EH (cell line): ENCODE measurements at places on chromosomes 7 and 10.

DNA sequence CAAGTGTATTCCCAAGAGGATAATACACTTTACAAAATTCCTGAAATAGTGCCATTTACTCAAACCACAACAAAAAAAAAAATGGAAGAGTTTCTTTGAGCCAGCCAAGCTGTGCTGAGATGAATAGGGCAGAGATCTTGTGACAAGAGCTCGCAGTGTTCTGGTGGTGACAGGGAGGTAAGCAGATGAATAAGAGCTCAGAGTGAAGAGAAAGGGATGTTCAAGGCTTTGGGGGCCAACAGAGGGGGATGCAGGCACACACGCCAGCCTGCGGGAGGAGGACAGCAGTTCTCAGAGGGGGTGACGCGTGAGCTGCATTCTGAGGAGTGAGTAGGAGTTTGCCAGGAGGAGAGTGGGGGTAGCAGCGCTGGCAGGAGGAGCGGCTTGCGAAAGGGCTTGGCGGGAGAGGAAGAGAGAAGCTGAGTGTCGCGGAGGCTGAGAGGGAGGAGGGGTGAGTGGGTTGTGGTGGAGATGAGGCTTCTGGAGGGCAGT lies 194.4 kb upstream of the IMMP2L start:
- no peak for DNase-seq

GRCh38 chr7:45225311-45225947 lies 67.8 kb downstream of the RAMP3 start:
- no peak for DNase-seq

- DNase-seq: peak; percentile 57
Measured at GRCh38 chr7:34130558-34131295, 225.4 kb downstream of the BMPER start.

DNA sequence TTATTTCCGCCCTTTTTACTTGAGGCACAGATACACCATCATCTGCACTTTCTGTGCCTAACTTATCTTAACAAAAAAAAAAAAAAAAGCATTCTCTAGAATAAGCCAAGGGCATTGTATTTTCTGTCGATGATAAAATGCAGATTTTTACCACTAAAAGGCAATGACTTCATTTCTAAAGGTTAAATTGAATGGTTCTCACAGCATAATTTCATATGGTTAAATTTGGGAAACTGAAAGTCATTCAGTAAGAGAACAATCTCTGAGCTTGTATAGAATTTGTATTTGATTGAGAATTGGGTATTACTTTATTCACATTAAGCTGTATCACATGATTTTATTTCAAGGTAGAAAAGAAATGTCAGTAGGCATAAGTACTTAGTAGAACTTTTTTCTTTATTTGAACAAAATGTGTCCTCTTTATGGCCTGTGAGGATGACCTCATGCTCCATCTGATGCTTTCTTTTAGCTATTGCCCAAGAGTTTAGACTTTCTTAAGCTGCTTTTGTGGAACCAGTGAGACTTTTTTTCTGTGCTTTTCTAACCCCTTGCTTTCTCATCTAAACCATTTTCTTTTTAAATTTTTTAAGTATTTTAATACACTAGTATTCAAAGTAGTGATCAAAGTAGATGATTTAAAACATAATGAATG lies 110.3 kb downstream of the LRRC4 start:
- peak; percentile 60 for DNase-seq

GRCh38 chr7:33640741-33641140 lies 264.6 kb upstream of the BMPER start:
- DNase-seq: peak; percentile 35

- no peak for DNase-seq
Measured at GRCh38 chr10:2137549-2138174, 400.3 kb upstream of the ADARB2 start.

DNA sequence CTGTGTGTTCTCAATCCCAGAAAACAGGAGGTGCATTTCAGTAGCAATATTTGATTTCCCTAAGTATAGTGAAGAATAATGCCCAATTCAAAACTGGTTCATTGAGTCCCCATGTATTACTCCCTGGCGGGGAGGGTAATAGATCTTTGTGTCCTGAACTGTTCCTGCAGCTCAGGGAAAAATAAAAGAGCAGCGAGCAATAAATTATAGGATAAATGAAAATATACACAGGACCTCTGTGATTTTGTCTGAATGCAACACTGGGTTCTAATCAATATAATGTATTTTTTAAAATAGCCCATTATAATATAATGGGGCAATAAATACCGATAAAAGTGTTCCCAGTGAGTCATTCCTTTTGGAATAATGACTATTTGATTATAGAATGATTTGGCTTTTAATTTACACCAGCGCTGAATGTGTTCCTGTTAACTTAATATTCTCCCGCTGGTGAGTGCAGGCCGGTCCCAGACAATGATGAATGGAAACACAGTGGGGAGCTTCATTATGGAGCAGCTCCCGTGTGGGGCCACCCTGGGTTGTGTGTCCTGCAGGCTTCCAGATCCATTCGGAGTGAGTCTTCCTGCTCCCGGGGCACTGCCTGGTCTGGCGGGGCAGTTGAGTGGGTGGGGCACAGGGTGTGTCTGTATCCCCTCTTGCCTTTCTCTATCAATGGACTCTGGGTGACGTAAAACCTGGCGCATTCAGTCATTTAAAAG lies 263.1 kb downstream of the ACTR3B start:
- DNase-seq: no peak

- DNase-seq: peak; percentile 13
Measured at GRCh38 chr7:78039790-78040776, 241.5 kb downstream of the PHTF2 start.

DNA sequence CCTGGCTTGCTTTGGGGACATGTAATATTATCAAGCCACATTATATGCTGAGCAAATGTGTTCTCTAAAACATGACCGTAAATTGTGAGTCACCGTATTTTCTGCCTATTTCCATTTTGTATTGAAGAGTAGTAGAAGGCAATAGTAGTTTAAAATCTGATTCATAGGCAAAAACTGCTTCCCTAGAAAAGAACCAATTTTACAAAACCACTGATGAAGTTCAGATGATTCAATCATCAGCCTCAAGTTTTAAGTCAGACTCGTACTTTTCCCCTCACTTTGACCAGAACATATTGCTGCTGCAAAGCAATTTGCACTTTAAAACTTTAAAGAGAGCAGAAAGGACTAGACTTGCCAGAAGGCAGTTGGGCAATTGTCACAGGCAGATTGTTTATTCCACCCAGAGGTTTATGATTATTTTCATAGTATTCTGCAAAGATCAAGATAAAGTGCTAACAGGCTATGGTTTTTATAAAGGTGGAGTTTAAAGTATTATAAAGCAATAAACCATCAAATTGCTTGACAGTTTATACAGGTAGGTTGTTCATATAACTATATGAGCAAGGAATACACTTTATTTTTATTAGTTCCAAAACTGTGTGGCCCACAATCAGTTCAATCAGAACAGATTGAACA lies 168.2 kb downstream of the ETV1 start:
- DNase-seq: no peak

GRCh38 chr7:55546814-55547213 lies 25.5 kb downstream of the VOPP1 start:
- DNase-seq: peak; percentile 89

GRCh38 chr7:122217125-122217524 lies 73.1 kb upstream of the AASS start:
- DNase-seq: no peak

DNA sequence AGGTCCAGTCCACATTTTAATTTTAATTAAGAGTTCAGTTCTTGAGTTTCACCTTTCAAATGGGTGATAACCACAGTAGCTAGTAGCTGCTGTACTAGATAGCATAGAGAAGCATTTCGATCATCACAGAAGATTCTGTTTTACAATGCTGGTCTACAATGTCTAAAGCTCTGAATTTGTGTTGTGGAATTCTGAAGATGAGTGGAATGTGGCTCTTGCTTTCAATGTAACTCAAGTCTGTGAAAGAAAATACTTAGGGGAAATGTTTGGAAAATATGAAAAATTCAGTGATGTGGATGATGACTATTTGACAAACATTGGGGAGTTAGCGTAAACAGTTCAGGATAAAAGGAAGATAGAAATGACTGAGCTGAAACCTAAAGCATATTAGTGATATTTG lies 139.4 kb downstream of the GNAT3 start:
- DNase-seq: peak; percentile 84

- no peak for DNase-seq
Measured at GRCh38 chr10:27626890-27627289, 118.7 kb downstream of the MKX start.

DNA sequence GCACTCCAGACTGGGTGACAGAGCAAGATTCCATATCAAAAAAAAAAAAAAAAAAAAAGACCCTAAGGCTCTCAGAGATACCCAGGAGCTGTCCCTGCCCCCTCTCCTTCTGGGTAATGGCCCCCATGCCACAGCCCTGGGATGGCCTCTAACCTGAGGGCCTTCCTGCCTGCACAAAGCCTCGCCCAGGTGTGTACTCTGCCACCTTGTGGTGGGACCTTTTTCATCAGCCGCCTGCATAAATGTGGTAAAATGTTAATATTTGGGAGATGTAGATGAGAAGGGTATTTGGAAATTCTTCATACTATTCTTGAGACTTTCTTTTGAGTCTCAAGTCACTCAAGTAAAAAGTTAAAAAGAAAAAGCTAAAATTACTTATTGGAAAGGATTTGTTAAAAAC lies 46.3 kb upstream of the RNF216 start:
- DNase-seq: peak; percentile 7

GRCh38 chr7:30845426-30846135 lies 66.1 kb upstream of the AQP1 start:
- peak; percentile 80 for DNase-seq

- DNase-seq: no peak
Measured at GRCh38 chr10:82986216-82986615, 1111.2 kb downstream of the NRG3 start.

DNA sequence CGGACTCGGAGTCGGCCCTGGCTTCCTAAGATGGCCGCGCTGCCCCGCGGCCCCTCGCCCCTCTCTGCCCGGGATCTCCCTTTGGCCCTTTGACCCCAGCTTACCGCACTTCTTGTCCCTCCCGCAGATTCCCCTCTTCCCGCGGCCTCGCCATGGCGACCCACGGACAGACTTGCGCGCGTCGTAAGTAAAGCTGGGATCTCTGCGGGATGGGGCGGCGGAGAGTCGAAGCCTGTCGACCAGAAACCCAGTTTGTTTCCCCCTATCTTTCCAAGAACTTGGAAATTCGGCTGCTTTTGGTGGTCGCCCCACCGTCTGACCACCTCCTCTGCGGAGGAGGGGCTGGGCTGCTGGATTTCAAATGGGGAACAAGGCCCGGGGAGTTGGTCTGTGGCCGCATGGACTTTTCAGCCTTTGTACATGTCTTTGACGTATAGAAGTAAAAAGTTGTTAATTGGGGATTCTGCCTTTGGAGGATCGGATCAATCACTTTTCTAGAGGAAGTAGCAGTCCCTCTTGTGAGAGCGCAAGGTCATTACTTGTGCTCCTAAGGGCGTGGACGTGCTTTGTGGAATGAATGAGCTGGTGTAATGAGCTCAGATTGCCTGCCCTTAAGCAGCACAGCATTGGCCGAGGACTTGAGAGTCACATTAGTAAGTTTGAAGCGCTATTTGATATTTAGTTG lies 553 bp downstream of the VDAC2 start:
- DNase-seq: peak; percentile 68

GRCh38 chr10:25692761-25693160 lies 241.3 kb upstream of the MYO3A start:
- no peak for DNase-seq

GRCh38 chr10:112376396-112376790 lies 2.5 kb downstream of the ACSL5 start:
- DNase-seq: no peak

DNA sequence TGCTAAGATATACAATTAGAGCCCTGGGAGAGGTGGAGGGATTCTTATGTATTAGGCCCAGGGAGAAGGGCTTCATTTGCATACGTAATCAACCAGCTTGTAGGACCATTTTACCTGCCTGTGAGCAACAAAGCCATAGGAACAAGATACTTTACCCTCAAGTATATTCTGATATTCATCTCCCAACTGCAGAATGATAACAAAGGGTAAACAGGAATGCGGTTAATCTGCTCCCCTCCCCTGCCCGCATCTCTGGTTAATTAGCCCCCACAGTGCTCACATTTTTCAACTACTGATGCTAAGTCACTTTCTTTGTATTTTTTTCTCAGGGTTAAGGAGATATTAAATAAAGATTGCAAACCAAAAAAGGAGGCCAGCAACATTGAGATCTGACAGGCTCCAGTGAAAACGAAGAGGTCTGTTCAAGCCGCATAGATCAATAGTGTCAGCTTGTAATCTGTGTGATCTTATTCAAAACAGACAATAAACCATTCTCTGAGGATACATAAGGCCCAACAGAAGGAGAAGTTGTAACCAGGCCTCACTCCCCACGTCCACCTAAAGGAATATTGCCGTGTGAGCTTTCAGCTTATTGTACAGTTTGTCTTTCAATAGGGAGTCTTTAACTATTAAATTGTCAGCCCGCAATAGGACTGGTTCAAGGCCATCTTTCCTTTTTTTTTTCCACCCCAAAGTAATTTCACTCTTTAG lies 203.4 kb downstream of the RAPGEF5 start:
- no peak for DNase-seq

- no peak for DNase-seq
Measured at GRCh38 chr10:126400641-126401040, 12.4 kb upstream of the ADAM12 start.

DNA sequence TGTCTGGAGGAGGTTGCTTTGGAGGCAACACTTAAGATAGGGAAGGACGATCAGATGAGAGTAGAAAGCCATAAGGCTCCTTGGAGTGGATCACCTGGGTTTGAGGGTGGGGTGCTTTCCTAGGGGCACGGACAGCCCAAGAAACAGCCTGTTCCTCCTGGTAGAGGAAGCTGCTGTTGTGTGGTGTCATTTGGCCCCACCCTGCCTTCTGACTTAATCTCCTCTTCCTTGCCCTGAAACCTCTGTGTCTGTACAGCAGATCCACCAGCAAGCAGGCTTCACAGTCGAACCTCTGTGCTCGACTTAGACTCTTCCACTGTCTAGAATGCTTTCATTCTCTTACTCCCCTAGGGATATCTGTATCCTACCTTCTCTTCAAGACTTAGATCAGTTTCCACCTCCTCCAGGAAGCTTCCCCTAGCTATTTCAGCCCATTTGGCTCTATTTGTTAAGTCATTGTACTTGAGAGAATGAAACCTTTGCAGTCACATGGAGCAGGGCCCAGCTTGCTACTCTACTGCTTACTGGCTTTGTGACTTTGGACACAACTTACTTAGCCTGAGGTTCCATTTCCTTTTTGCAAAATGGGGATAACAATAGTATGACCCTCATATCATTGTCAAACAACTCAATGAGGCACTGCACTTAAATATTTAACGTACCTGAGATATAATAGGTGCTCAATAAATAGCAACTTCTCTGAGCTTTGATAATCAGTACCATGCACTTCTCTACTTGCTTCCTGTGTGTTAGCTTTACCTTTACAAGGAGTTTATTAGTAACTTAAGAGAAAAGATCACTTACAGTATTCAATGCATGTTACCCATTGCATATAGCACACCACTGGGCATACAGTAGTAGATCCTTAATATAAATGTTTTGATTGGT lies 5.0 kb downstream of the MXI1 start:
- DNase-seq: no peak

DNA sequence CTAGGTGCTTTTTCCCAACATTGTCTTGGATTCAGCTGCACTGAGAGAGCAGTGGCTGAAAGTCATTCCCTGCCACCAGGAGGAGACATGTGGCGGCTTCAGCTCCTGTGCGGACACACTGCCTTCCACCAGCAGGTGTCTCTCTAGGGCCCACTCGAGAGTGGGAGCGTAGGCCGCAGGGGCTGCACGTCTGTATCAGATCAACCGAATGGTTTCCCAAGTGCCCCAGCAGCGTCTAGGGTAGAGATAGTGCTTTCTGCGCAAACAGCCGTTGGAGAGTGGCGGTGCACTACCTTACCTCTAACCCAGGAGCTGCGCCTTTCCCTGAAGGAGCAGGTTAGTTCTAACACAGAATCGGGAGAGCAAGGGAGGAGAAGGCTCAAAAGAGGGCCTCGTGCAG lies 31.7 kb downstream of the PAPOLB start:
- peak; percentile 62 for DNase-seq

GRCh38 chr10:17835688-17836087 lies 26.5 kb downstream of the MRC1 start:
- peak; percentile 96 for DNase-seq
